HCT116 (cell line): ENCODE measurements at places on chromosomes 3 and 15. TPM values are rescaled to one million over a fixed set of nuclear protein-coding genes. Genes with fewer than 3 reads are reported as not detected.

DNA sequence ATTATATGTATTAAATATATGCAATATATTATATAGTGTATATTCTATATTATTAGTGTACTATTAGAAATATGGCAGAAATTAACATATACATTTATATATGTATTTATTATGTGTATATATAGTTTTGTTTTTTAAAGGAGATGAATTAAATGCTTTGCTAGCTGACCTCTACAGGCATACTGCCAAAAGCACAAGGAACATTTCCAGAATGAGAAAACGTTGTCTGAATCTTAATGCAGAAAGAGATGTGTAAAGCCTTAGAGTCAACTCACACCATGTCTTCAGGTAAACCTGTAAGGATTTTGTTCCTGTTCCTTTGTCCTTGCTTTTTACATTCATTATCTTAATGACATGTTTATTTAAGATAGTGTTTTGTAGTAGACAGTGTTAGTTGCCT is 111.9 kb downstream of the ST8SIA2 start:
- H3K27ac ChIP-seq, result no peak overlapping the region
- H3K4me1 ChIP-seq, result no peaks in the 10 kb centered on the region
- no peak for DNase-seq

GRCh38 chr15:25737218-25737643 is 125.9 kb downstream of the ATP10A start:
- no peaks in the 10 kb centered on the region for H3K36me3 ChIP-seq
- H3K4me1 ChIP-seq, result no peaks in the 10 kb centered on the region
- H3K27ac ChIP-seq, result no peak overlapping the region
- no peak overlapping the region for H3K4me3 ChIP-seq

DNA sequence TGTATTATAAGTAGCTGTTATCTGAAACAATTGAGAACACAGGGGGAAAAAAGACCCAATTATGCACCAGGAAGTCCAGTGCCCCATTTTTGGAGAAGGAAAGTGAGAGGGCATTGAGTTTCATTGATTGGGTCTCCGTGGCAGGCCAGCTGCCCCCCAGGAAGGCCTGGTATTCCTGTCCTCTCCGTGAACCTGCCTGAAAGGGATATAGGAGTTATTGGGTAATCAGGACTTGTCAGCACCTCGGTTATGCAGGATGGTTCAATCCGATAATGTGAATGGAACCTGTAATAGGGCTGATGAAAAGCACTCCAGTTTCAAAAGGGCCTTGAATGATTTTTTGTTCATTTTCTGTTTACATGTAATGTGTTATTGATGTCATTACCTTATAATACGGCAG is 122.0 kb upstream of the RARB start:
- H3K27ac ChIP-seq, result no peak overlapping the region
- DNase-seq, result no peak
- H3K4me3 ChIP-seq, result no peak overlapping the region

GRCh38 chr3:161559177-161559998 is 62.8 kb downstream of the OTOL1 start:
- no peak overlapping the region for H3K27ac ChIP-seq
- no peaks in the 10 kb centered on the region for H3K27me3 ChIP-seq
- no peaks in the 10 kb centered on the region for H3K4me1 ChIP-seq
- DNase-seq, result peak; percentile 39
- no peaks in the 10 kb centered on the region for H3K36me3 ChIP-seq

GRCh38 chr3:34864011-34864410 is 775.3 kb upstream of the ARPP21 start:
- no peak overlapping the region for H3K4me3 ChIP-seq
- no peak overlapping the region for H3K27ac ChIP-seq
- H3K4me1 ChIP-seq, result no peaks in the 10 kb centered on the region
- DNase-seq, result no peak

DNA sequence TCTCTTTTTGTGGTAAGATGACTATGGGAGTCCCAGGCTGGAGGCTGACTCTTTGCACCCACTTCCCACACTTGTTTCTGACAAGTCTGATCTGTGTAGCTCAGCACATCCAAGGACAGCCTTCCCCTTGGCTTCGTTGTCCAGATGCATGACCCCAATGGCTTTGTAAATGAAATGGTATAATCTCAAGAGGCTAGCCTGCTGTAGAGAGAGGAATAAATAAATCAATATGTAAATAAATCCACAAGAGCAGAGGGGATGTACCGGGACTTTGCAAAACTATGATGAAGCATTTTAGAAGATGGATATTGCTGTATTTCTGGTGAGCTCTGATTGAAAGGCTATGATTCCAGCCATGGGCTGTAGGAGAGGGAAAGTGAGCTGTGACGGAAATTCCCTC is 79.9 kb upstream of the NEO1 start:
- H3K4me3 ChIP-seq, result no peak overlapping the region
- no peak overlapping the region for H3K27ac ChIP-seq
- H3K4me1 ChIP-seq, result no peaks in the 10 kb centered on the region

GRCh38 chr3:189305412-189305811 is 133.6 kb downstream of the TPRG1 start:
- no peak for DNase-seq
- H3K36me3 ChIP-seq, result no peaks in the 10 kb centered on the region
- H3K27ac ChIP-seq, result no peak overlapping the region

GRCh38 chr15:98596885-98597392 is 51.4 kb upstream of the IGF1R start:
- H3K4me1 ChIP-seq, result no peaks in the 10 kb centered on the region
- peaks cover 28% of the 10 kb centered on the region for H3K27me3 ChIP-seq
- no peak overlapping the region for H3K4me3 ChIP-seq
- no peak overlapping the region for H3K27ac ChIP-seq
- H3K36me3 ChIP-seq, result no peaks in the 10 kb centered on the region

- no peaks in the 10 kb centered on the region for H3K36me3 ChIP-seq
- H3K27me3 ChIP-seq, result no peaks in the 10 kb centered on the region
- no peak overlapping the region for H3K27ac ChIP-seq
- no peaks in the 10 kb centered on the region for H3K4me1 ChIP-seq
- no peak for DNase-seq
Measured at GRCh38 chr15:26095710-26096330, 232.7 kb upstream of the ATP10A start.

DNA sequence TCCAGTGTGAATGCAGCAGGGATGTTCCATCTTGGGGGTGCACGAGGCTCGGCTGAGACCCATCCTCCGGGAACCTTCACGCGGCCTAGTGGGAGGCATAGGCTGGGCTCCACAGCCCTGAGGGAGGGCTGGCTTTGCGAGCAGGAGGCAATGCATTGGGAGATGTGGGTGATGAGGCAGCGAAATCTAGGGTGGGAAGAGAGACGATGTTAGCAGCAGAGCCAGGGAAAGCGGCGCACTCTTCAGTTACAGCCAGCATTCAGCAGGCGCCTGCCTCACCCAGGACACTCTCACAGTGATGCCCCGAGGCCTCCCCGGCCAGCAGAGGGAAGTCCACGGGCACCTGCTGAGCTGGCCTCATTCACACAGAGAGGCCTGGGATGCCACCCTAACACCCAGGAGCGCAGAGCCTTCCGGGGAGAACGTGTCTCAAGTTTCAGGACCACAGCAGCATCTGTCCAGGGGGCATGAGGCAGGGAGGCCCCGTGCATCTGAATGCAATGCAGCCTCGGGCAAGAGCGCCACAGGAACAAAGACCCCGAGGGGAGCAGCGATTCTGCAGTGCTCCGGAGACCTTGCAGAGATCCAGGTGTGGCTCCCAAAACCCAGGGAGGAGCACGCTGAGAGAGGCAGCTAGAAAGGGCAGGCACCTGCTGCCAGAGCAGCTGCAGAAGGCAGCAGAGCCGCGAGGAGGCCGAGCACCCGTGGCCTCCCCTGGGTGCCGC is 102.4 kb downstream of the NUP210 start:
- H3K36me3 ChIP-seq, result peaks cover 7% of the 10 kb centered on the region; the same call in 1 of the 2 replicates
- no peak overlapping the region for H3K27ac ChIP-seq
- no peaks in the 10 kb centered on the region for H3K4me1 ChIP-seq
- no peaks in the 10 kb centered on the region for H3K27me3 ChIP-seq

GRCh38 chr3:67529337-67529736 is 125.1 kb downstream of the SUCLG2 start:
- H3K4me3 ChIP-seq, result no peak overlapping the region
- H3K36me3 ChIP-seq, result no peaks in the 10 kb centered on the region
- H3K4me1 ChIP-seq, result peaks cover 5% of the 10 kb centered on the region; the same call in 1 of the 2 replicates
- DNase-seq, result no peak

DNA sequence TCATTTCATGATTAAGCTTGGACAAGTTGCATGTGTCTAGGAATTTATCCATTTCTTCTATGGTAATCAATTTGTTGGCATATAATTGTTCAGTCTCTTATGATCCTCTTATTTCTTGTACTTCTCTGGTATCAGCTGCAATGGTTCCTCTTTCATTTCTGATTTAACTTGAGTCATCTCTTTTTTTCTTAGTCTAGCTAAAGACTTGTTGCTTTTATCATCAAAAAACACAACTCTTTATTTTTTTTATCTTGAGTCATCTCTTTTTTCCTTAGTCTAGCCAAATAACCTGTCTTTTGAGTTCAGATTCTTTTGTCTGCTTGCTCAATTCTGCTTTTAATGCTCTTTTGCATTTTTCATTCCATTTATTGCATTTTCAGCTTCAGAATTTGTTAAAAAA is 37.3 kb downstream of the UBE3A start:
- H3K4me3 ChIP-seq, result no peak overlapping the region
- H3K36me3 ChIP-seq, result peaks cover 17% of the 10 kb centered on the region; the same call in 1 of the 2 replicates
- no peaks in the 10 kb centered on the region for H3K27me3 ChIP-seq

- H3K36me3 ChIP-seq, result no peaks in the 10 kb centered on the region
- H3K27ac ChIP-seq, result no peak overlapping the region
Measured at GRCh38 chr15:94228611-94229010, 2.8 kb upstream of the MCTP2 start.

DNA sequence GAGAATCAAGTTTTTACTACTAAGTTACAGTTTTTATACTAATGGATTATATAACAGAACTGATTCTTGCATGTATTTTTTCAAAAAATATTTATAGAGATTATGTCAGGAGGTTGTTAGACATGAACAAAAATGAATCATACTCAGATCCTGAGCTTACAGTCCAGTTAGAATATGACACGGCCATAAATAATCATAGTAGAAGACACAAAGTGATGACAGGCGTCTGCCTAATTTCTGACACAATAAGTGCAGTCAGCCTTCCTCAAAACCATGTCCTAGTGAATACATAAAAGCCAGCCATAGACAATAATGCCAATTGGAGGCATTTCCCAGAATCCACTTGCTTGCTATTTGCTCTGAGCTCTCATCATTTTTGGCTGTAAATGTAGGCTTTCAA is 81.7 kb upstream of the POU1F1 start:
- no peaks in the 10 kb centered on the region for H3K36me3 ChIP-seq
- no peak overlapping the region for H3K4me3 ChIP-seq
- no peaks in the 10 kb centered on the region for H3K27me3 ChIP-seq
- DNase-seq, result no peak
- H3K4me1 ChIP-seq, result no peaks in the 10 kb centered on the region
- no peak overlapping the region for H3K27ac ChIP-seq

GRCh38 chr3:59388555-59389270 is 338.9 kb upstream of the CFAP20DC start:
- DNase-seq, result no peak
- no peak overlapping the region for H3K27ac ChIP-seq
- no peak overlapping the region for H3K4me3 ChIP-seq

- DNase-seq, result no peak
- peaks cover 19% of the 10 kb centered on the region for H3K4me1 ChIP-seq
- H3K4me3 ChIP-seq, result no peak overlapping the region
Measured at GRCh38 chr3:195548501-195548900, 5.4 kb upstream of the PPP1R2 start.

- no peaks in the 10 kb centered on the region for H3K27me3 ChIP-seq
- H3K4me1 ChIP-seq, result no peaks in the 10 kb centered on the region
- H3K27ac ChIP-seq, result no peak overlapping the region
- no peak overlapping the region for H3K4me3 ChIP-seq
- H3K36me3 ChIP-seq, result no peaks in the 10 kb centered on the region
Measured at GRCh38 chr3:13607821-13608597, 59.1 kb downstream of the FBLN2 start.

DNA sequence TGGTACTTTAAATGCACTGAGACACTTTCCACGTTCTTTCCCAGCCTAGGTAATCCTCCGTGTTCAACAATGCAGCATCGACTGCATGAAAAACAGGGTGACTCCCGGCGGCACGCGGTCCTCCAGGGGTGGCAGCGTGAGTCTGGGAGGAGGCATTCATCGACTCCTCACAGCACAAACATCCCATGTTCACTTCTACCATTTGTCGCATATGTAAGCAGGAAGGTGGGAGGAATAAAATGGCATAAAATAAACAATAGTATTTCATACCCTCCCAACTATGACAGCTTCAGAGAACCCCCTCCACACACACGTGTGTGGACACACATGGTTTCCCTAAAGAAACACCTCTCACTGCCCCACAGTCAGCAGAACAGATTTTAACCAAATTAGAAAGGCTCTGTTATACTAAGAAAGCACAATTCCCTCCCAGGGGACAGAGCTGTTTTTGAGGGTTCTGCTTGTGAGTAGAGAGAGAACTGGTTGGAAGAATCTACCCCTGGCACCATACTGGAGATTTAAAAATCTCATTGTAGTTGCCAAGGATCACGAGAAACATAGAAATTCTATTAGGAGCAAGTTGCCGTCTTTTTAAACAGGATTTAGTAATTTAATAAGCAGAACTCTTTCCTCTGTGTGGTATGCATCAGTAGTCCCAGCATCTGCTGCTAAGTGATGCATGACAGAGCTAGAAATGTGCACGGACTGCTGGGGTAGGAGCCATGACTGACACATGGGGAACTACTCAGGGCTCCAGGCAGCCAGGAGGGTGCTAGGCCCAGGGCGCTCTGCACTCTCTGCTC is 6.0 kb downstream of the FAM43A start:
- H3K4me3 ChIP-seq, result no peak overlapping the region
- H3K4me1 ChIP-seq, result peaks cover 8% of the 10 kb centered on the region; the same call in 1 of the 2 replicates
- no peaks in the 10 kb centered on the region for H3K27me3 ChIP-seq
- DNase-seq, result no peak
- H3K36me3 ChIP-seq, result no peaks in the 10 kb centered on the region

DNA sequence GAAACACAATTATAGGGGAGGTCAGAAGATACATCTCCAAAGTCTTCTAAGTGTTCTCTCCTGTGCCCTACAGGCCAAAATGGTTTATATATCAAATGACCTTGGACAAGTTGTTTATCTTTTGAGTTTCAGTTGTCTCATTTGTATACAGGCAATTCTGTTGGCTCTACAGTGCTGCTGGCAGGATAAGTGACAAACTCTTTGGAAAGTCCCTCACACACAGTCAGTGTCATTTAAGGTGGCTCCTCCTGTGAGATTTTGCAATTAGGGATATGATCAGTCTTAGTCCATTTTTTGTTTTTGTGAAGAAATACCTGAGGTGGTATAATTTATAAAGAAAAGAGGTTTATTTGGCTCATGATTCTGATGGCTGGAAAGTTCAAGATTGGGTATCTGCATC is 1035.8 kb upstream of the CFAP20DC start:
- peaks cover 11% of the 10 kb centered on the region; the same call in 1 of the 2 replicates for H3K4me1 ChIP-seq
- H3K4me3 ChIP-seq, result no peak overlapping the region

GRCh38 chr3:152909180-152909883 is 74.4 kb downstream of the P2RY1 start:
- no peak overlapping the region for H3K27ac ChIP-seq
- no peaks in the 10 kb centered on the region for H3K4me1 ChIP-seq
- H3K4me3 ChIP-seq, result no peak overlapping the region
- no peak for DNase-seq
- H3K36me3 ChIP-seq, result no peaks in the 10 kb centered on the region

RTP3 gene
- total RNA-seq, result not detected

GPR62 gene
- total RNA-seq, result not detected

CNTN4 gene
- not detected for total RNA-seq

SSUH2 gene
- 0.76 TPM for total RNA-seq

RAF1 gene
- total RNA-seq, result 64.3 TPM

LSMEM2 gene
- not detected for total RNA-seq
